Dermis microvascular lymphatic vessel endothelial cell (primary cell): ENCODE measurements at places on chromosomes 1 and 21. TPM values are rescaled to one million over a fixed set of nuclear protein-coding genes. Genes with fewer than 3 reads are reported as not detected.

OR2L5 gene
- total RNA-seq: not detected in 2 replicates

REN gene
- total RNA-seq: 0.13 TPM in 1 of 2 replicates, not detected in the other

FCAMR gene
- total RNA-seq: not detected in 2 replicates

CRNN gene
- total RNA-seq: not detected in 2 replicates

CD1E gene
- total RNA-seq: not detected in 2 replicates

EDN2 gene
- total RNA-seq: not detected in 2 replicates

CCDC190 gene
- not detected in 2 replicates for total RNA-seq
